NCI-H2227 treated with DMSO at 0.1 percent for 48 hours (cell line): ENCODE measurements at places on chromosomes 6 and 20.

- no peak for DNase-seq
These were observed 244.2 kb downstream of the RFPL4B start for GRCh38 chr6:112591329-112591728.

GRCh38 chr6:160077526-160077925 is 44.1 kb upstream of the SLC22A1 start:
- DNase-seq: no peak

DNA sequence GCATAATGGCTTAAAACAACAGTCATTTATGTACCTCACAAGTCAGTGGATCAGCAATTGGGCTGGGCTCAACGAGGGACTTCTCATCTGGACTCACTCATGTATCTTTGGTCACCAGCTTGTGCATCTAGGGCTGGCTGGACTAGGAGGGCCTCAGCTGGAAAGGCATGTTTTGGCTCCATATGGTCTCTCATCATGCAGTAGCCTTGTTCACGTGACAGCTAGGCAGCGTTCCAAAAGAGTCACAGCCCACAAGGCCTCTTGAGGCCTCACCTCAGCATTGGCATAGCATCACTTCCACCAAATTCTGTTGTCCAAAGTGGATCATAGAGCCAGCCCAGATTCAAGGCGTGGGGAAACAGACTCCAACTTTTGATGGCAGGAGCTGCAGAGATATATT is 110.1 kb downstream of the MAFB start:
- no peak for DNase-seq

DNA sequence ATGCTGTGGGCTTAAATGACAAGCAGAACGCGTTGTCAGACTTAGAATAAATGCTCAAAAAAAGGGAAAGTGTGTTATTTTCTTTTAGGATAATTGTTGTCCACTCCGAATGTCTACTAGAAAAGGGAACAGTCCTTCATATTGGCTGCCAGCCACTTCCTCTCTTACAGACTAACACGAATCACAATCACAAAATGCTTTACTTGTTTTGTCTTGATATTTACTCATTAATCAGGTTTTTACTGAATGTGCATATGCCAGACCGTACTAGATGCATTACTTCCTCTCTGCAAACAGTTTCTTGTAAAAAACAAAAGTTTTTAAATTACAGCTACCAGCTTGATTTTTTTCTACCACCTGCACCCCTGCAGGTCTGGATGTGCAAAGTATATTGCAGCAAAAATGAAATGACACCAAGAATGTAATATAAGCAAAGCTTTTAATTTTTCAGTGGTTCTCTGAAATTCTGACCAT is 821 bp downstream of the DHX35 start:
- no peak for DNase-seq

GRCh38 chr20:1283522-1284510 is 17.7 kb downstream of the SNPH start:
- DNase-seq: peak; percentile 43

GRCh38 chr20:21356386-21356785 is 40.9 kb downstream of the NKX2-4 start:
- no peak for DNase-seq

GRCh38 chr20:57097245-57097915 is 169.1 kb downstream of the BMP7 start:
- no peak for DNase-seq

GRCh38 chr6:81465859-81466258 is 286.6 kb downstream of the TENT5A start:
- DNase-seq: no peak

DNA sequence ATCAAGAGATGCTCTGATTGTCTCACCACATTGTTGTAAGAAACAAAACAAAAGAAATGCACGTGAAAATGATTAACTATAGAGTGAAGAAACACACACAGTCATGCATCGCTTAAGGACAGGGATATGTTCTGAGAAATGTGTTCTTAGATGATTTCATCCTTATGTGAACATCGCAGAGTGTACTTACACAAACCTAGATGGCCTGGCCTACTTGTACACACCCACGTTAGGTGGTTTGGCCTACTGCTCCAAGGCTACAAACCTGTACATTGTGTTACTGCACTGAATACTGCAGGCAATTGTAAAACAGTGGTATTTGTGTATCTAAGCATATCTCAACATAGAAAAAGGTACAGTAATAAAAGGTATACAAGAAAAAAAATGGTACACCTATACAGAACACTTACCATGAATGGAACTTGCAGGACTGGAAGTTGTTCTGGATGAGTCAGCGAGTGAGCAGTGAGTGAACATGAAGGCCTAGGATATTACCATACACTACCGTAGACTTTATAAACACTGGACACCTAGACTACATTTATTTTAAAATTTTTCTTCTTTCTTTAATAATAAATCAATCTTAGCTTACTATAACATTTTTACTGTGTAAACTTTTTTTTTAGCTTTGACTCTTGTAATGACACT is 48.6 kb downstream of the FKBP5 start:
- no peak for DNase-seq

GRCh38 chr6:149877659-149878058 is 13.5 kb upstream of the LRP11 start:
- no peak for DNase-seq

DNA sequence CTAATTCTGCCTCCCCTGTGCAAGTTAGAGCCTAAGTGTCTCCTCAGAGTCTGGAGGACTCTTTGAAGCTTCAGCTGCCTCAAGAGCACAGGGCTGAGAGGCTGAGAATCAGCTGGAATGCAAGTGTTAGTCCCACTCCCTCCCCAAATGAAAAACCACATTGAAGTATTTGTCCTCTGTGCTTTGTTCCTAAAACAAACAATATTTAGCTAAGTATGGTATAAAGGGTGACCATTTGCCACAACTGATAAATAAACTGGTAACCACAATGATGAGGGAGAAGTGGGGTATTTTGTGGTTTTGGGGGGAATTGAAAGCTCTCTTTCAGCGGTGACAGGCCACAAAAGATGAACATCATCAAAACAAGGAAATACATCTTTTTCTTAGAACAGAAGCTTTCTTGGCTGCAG is 91.7 kb upstream of the HDDC2 start:
- DNase-seq: no peak

DNA sequence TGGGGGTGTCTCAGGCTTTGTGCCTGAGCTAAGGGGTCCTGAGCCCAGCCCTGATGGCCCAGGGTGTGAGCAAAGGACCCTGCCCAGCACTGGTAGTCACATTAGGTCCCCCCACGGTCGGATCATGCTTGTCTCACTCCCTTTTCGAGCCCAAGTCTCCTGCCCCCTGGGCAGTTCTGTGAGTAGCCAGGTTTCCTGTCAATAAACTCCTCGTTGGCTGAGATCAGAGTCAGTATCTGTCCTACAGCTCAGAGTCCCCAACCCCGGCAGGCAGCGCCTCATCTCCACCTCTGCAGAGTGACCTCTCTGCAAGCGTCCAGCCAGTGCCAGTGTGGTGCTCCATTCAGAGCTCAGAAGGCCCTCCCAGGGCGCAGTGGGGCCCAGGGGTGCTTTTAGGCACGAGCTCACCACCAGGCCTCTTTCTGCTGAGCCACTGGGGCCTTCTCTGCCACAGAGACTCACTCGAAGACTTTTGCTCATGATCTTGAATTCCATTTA is 93.7 kb upstream of the PMEPA1 start:
- no peak for DNase-seq

DNA sequence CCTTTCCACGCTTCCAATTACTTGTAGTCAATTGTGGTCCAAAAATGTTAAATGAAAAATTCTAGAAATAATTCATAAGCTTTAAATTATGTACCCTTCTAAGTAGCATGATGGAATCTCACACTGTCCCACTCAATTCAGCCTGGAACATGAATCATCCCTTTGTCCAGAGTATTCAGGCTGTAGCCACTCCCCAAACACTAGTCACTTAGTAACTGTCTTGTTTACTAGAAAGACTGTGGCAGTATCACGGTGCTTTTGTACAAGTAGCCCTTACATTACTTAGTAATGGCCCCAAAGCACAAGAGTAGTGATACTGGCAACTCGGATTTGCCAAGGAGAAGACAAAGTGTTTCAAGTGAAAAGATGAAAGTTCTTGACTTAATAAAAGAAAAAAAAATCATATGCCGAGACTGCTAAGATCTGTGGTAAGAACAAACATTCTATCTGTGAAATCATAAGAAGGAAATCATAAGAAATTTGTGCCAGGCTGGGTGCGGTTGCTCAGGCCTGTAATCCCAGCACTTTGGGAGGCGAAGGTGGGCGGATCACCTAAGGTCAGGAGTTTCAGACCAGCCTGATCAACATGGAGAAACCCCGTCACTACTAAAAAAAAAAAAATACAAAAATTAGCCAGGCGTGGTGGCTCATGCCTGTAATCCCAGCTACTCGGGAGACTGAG is 168.5 kb upstream of the SIM1 start:
- DNase-seq: no peak

- DNase-seq: peak; percentile 51
These were observed 2.1 kb upstream of the LAMA5 start for GRCh38 chr20:62368976-62369814.

- no peak for DNase-seq
These were observed 12.1 kb downstream of the SS18L1 start for GRCh38 chr20:62155428-62156253.

GRCh38 chr6:101826678-101827077 is 433.2 kb downstream of the GRIK2 start:
- no peak for DNase-seq

- DNase-seq: no peak
These were observed 218.2 kb downstream of the BMP7 start for GRCh38 chr20:57048027-57048869.

GRCh38 chr6:124961777-124962638 is at the start of gene RNF217:
Gene RNF217, plus strand, starts transcription at chr6:124962437. Its CDS starts 108 bp downstream, at chr6:124962545.
- DNase-seq: peak; percentile 15

GRCh38 chr6:32154514-32155161 is 697 bp downstream of the PPT2 start:
- peak; percentile 41 for DNase-seq

DNA sequence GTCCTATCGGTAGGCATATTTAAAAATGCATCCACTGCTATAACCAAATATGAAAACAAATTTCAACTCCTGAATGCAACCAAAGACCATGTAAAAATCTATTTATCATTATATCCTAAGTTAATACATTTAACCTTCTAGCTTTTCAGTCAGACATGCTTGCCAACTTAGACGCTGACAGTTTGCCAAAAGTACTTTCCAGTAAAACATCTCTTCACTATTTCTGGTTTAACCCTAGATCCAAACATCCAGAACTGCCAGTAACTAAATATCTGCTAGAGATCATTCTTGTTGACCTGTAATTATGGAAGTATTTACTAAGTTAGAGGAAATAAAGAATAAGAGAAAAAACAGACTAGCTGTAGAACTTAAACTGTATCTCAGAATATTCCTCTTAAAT is 210.2 kb upstream of the THEMIS start:
- no peak for DNase-seq

GRCh38 chr6:15949982-15950381 is 178.9 kb upstream of the MYLIP start:
- DNase-seq: no peak

- DNase-seq: no peak
These were observed 51.6 kb upstream of the CHD6 start for GRCh38 chr20:41669708-41670263.

GRCh38 chr6:27872642-27873020 is 39.6 kb downstream of the OR2B2 start:
- peak; percentile 71 for DNase-seq

DNA sequence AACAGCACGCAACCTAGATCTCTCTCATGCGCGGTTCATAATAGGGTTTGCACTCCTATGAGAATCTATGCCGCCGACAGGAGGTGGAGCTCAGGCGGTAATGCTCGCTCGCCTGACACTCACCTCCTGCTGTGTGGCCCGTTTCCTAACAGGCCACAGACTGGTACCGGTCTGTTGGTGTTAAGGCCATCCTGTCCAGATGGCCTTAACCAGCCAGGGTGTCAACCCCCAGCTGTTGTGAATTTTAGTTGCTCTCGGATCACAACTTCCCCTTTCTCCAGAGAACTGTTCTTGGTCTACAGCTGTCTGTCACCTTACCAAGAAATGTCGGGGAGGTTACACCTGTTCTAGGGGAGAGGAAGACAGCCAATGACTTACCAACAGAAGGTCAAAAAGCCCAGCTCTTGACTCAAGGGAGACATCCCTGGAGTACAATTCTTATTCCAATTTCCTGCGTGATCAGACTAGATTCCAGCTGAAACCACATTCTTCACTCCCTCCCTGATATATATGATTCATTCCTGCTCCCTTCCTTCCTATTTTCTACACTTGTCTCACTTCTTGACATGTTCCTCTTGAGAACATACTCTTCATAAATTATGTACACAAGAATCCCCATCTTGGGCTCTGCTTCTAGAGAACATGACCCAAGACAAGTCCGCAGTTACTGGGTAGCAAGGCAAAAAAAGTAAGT is 23.1 kb upstream of the DNAAF9 start:
- no peak for DNase-seq

- no peak for DNase-seq
These were observed 3.5 kb downstream of the GNMT start for GRCh38 chr6:42963855-42964605.

GRCh38 chr6:138891255-138891986 is 95.5 kb downstream of the ECT2L start:
- DNase-seq: no peak

DNA sequence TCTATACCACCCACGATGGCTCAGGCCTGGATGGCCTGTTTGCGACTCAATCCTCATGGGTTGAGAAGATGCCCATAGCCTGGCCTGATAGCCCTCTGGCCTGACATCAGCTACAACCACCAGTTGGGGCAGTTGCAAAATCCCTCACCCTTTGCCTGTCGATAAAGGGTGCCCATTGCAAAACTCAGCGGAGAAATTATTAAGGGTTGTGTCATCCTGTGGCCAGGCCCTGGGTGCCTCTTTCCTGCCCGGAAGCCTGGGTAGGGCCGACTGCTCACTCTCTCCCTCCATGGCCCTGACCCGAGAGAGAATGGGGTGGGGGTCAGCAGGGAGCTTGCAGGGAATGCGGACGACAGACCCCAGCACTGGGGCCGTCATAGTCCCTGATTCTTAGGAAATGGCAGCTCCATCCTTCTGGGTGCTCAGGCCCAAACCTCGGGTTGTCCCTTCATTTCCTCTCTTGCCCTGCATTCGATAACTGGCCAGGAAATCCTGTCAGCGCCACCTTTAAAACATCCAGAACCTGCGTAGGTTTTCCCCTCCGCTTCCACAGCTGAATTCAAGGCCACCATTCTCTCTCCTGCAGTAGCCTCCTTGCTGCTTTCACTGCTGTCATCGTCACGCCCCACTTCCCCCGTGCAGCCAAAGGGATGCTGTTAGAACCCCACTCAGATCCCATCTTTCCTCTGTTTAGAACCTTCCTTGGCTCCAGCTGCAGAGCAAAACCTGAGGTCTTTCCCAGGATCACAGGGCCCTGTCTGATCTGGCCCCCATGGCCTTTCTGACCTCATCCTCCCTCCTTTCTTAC is 31.1 kb downstream of the CEBPB start:
- DNase-seq: no peak

DNA sequence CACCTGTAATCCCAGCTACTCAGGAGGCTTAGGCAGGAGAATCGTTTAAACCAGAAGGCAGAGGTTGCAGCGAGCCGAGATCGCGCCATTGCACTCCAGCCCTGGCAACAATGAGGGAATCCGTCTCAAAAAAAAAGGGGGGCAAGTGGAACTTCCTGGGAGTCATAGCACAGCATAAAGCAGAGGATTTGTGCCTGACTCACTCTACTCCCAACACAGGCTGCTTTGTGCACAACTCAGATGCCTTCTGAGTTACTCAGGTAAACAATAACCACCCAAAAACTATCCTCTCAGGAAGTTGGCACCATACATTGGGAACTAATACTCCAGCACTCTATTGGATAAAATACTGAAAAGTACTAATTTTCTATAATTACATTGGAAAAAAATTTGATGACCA is 2.5 kb upstream of the TMEM244 start:
- DNase-seq: no peak

GRCh38 chr6:154536999-154537398 is 26.5 kb upstream of the CNKSR3 start:
- DNase-seq: no peak
